Lung (tissue), 17 donors: ENCODE measurements at places on chromosomes 4 and X.

DNA sequence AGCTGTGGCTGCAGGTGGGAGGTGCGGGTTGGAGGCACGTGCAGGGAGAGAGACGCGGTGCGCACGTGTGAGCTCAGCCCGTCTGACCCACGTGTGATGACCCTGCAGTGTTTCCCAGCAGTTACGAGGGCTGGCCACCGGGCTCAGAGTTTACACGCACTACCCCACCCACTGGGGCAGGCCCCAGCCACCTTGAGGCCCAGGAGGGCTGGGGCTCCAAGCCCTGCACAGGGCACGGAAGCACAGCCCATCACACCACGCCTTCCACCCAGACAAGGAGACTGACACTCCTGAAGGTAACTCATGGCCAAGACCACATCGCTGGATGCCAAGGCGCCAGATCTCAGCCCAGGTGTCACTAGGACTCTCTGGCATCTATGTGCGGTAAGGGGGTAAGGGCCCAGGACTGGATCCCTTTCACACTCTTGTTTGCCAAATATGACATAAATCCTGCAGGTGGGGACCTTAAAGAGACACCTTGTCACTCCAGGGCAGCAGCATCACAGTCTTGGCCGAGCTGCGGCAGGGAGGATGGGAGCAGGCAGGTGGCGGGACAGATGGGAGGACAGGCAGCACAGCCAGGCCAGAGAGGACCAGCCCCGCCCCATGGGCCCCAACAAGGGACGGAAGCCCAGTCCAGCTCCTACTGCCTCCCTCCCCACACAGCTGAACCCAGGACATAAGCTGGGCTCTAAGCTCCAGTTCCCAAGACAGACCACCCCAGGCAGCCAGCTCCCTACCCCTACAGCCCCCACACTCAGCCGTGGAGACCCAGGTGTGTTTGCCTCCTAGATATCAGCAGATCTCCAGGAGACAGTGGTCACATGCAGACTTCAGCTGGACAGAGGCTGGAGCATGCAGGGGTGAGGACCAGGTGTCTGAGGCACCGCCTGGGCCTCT is 56.8 kb downstream of the ZFYVE28 start:
- no peak for DNase-seq

- no peak for DNase-seq
Measured at GRCh38 chrX:24343719-24344118, 16.7 kb upstream of the SUPT20HL1 start.

- DNase-seq = no peak
Measured at GRCh38 chrX:57172544-57172943, 35.3 kb upstream of the SPIN2A start.

DNA sequence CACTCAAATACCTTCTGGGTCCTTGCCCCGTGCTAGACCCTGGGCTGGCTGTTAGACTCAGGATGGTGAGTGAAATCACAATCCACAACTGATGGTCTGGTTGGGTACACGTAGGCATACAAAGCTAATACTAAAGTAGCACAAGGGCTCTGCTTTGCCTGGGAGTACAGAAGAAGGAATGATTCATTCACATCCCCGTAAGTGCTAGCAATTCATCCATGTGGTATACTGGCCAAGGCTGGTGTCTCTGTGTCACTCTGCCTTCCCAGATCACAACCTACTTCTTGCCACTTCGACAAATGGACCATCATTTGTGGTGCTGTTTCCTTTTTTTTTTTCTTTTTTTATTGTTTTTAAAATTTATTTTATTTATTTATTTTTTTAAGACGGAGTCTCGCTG is 19.7 kb upstream of the RBM47 start:
- DNase-seq = no peak

DNA sequence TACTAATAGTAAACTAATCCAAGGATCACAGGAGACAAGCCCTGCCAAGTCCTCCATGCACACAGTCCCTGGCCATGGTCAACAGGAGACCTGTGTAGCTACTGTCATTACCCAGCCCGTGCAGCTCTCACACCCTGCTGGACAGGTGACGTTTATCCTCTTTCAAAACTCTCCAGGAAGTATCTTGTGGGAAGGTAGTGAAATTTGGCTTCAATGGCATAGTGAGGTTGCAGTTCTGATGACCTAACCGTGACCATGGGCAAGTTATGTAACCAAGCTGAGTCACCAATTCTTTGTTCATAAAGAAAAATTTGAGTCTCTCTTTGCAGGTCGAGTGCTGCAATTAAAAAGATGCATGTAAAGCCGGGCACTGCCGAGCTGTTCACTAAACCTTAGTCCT is 11.3 kb upstream of the SLC2A9 start:
- no peak for DNase-seq

GRCh38 chrX:63394872-63395271 is 43.7 kb upstream of the SPIN4 start:
- no peak for DNase-seq

GRCh38 chr4:44736900-44737299 is 10.5 kb upstream of the GNPDA2 start:
- no peak for DNase-seq

- DNase-seq = no peak
Measured at GRCh38 chr4:127959794-127960193, 5.2 kb downstream of the MFSD8 start.

DNA sequence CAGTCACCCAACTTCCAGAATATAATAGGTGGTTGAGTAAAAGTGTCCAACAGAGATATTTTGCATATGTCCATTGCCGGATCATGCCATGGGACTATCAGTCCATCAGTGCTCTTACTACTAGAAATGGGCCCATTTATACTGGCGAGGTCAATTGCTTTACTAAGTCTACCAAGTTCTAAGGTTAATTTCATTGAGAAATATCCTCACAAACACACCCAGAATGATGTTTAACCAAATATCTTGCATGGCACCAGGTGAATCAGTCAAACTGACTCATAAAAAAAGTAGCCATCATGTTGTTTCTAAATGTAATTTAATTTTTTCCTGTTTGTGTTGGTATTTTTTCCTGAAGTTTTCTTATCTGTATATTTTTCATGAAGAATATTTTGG is 1217.0 kb downstream of the RAPGEF2 start:
- no peak for DNase-seq

DNA sequence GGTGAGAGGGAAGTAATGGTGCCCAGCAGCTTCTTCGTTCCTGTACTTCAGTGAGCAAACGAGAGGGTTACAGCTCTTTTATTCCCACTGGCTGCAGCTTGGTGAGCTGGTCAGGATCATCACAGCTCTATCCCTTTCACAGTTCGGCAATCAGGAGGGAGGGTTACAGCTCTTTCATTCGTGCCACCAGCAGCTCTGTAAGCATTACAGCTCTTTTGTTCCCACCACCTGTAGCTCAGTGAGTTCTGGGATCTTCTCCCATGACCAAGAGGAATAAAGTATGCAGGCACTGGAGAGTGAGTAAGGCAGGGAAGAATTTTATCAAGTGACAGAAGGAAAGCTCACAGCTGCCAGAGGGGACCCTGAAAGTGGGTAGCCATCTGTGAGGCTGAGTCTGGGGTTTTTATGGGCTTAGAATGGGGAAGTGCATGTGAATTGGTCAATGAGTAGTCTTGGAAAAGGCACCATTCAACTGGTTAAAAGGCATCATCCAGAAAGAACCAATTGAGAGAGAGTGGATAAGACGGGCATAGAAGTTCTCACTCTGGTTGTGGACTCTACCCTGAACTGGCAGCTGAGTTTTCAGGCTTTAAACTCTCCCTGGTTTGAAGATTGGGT is 123.7 kb downstream of the COX18 start:
- DNase-seq = no peak
